Stimulated activated CD8-positive, alpha-beta memory T cell treated with anti-CD3 and anti-CD28 coated beads, Interleukin-7, amount 100 ng/mL, for 4 hours (primary cell): ENCODE measurements at places on chromosomes 5 and 9.

DNA sequence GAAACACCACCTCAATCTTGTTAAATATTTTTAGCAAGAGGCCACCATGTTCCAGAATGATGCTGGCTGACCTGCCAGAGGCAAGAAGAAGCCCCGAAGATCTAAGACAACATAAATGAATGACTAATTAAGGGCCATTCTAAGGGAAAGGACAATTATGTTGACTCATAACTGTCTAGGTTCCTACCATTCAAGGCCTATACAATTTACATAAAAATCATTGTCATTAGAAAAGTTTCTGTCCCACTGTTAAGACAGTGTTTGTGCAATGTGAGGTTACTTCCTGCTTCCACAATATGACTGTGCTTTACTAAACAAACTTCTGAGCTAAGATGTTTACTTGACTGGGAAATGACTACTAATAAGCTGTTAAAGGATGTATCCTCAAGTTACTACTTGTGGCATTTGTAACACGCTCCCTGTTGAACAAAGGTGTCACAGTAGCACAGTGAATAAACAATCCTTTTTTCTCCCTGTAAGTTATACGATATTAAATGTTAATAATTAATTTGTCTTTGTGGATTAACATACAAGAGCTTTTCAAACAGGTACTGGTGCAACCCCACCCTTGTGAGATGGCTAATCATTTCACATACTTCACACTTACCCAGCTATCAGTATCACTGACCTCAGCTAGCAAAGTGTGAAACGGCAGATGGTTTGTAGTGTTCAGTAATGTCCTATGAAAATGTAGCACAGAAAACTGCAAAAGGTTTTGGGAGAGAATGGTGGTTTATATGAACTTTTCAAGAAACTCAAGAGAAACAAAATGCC lies 195.8 kb downstream of the EFNA5 start:
- no peak for DNase-seq

- no peak for DNase-seq
Observed at GRCh38 chr9:109767814-109768213, 12.2 kb upstream of the PALM2AKAP2 start.

GRCh38 chr5:6081727-6082210 lies 296.6 kb downstream of the MED10 start:
- no peak for DNase-seq

GRCh38 chr9:101397746-101398067 lies 711 bp downstream of the MRPL50 start:
- DNase-seq: no peak
